ENCODE measurements at places on chromosomes 2 and 18.

DNA sequence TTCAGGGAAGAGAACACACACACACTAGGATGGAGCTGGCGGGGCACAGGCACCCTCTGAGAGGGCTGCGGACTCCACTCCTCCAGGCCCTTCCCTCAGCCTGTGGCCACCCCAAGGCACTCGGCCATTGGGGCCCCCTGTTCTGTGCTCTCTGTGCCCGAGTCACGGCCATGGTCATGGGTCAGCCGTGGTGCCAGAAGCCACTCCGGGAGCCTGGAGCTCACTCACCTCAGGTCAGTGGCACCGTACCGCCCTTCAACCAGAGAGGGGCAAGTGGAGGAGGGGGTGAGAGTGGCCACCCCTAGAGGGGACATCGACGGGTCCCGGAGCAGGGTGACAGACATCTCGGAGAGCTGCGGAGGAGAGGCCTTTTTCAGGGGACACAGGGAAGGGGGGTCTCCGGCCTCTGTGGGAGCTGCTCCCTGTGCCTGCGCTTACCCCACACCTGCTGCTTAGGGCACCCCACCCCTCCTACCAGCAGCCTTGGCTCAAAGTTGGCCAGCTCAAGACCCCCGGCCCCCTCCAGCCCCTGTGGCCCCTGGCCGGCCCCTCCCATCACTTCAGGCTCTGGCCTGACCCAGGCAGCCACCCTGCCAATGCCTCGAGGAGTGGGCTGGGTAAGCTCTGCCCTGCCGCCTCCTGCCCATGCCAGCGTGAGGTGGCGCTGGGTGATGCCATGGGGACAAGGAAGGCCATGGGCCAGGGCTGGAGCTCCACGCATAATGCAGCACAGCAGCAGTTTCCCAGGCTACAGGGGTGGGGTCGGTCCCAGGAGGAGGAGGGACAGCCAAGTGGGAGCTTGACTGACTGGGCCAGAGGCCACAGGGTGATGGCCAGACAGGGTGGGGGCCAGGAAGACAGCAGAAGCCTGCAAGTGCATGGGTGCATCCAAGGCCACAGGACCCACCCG is 29.3 kb downstream of the AQP12A start:
- no peak for DNase-seq

DNA sequence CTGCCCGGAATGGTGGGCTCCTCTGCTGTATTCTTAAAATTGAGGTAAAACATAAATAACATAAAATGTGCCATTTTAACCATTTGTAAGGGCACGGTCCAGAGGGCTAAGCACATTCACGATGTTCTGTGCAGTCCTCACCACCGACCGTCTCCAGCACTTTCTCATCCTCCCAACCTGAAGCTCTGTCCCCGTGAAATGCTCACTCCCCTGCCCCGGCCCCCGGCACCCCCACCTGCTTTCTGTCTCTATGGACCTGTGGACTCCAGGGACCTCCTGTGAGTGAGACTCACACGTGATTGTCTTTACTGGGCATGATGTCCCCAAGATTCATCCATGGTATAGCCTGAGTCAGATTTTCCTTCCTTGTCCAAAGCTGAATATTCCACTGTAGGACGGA is 38.7 kb upstream of the CTDP1 start:
- DNase-seq: no peak

DNA sequence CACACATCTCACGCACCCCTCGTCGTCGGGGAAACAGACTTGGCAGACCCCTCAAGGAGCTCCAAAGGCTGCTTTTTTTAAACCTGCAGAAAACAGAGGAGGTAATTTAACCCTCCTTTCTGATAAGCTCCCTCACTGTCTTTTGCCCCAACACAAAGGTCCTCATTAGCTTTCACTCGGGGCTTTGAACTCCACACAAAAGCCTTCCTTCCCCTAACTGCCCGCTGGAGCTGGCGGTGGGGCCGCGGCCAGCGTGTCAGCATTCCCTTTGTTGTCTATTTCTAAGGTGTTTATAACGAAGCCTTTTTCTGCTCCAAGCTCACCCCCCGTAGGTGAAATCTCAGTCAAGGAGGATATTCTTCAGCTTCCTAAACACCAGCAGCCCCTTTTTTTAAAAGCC is 43.5 kb upstream of the ID2 start:
- DNase-seq: peak; percentile 63

GRCh38 chr2:215460682-215461382 is 25.0 kb upstream of the FN1 start:
- no peak for DNase-seq

DNA sequence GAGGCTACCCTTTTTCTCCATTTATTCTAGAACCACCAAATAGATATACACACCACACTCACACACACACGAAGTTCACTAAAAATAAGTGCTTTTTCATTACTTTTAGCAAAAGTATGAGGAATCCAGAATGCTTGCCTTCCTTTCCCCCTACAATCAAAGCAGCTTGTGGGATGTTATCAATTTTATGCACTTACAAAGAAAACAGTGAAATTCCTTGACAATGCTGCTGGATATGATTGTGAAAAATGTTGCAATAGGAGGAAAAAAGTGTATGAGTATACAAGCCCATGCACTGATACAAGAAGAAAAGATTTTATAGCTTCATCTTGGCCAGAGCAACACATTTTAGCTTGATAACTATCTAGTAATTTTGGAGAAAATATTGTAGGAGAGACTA is 269.2 kb downstream of the XIRP2 start:
- DNase-seq: no peak

DNA sequence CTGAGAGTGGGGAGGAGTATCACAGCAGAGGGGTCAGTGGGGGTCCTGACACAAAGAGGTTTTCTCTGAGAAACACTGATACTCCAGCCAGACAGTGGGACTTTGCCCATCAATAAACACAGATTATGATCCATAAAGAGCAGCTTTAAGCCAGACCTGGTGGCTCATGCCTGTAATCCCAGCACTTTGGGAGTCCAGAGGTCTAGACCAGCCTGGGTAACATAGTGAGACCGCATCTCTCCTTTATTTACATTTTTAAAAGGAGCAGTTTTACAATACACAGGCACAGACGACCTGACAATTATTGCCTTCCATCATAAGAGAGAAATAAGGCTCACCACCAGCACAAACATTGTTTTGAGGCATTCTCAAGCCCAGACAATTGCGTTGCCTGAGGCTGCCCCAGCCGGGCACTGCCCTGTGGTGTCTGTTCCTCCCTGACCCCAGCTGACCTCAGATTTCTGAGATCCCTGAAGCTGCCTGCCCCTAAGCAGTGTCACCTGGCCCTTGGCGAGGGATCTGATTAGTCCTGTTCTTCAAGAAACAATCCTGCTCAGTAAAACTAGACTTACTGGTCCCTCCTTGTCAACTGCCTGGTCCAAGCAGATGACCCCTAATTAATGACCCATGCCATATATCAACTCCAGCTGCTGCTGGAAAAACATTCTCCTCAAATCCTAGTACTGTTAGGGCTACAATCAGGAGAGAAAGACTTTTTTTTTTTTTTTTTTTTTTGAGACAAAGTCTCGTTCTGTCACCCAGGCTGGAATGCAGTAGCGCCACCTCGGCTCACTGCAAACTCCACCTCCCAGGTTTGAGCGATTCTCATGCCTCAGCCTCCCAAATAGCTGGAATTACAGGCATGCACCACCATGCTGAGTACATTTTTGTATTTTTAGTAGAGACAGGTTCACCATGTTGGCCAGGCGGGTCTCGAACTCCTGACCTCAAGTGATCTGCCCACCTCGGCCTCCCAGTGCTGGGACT is 59.4 kb upstream of the SOS1 start:
- DNase-seq: no peak

DNA sequence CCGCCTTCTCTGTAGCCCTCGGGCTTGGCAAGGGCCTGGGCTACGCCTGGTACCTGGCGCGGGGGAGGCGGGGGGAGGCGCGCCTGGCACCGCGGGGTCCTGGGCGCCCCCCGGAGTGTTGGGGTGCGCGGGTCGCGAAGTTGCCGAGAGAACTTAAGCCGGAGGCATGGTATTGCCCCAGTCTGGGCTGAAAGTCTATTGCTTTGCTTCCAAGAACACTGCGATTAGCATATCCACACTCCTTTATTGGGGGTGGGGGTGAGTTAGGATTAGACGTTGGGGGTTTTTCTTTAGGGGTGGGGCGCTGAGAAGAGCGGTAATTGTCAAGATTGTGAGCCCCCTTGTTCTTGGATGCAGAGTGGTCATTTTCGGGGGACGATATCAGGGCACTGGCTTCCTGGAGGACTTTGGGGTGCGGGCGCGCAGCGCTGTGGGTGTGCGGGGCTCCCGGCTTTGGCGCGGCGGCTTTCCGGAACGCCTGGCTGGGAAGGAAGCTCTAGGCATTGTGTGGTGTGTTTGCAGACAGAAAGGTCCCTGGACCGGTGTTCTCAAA is 798 bp downstream of the TANC1 start:
- no peak for DNase-seq

- no peak for DNase-seq
Observed at GRCh38 chr18:59799383-59800015, 100.3 kb upstream of the PMAIP1 start.

DNA sequence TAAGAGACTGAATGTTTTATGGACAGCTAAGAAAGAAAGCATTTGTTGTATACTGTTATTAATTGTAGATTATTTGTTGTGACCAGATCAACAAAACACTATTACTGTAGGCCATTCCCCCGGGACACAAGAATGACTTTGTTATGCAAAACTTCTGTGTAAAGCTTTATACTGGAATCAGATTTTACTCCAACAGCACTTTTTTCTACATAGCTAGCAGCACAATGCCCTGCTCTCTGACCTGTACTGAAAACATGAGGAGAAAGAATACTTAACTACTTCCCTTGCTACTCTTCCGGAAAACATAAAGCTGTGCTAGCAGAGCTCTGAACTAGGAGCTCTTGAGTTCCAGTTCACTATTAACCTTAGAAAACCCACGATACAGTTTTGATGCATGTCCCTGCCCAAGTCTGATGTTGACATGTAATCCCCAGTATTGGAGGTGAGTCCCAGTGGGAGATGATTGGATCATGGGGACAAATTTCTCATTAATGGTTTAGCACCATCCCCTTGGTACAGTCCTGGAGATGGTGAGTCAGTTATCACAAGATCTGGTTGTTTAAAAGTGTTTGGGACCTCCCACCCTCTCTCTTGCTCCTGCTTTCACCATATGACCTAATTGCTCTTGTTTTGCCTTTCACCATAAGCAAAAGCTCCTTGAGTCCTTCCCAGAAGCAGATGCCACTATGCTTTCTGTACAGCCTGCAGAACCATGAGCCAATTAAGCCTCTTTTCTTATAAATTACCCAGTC is 601.1 kb upstream of the PIK3C3 start:
- DNase-seq: no peak

GRCh38 chr2:119011162-119011909 is 69.3 kb downstream of the MARCO start:
- peak; percentile 79 for DNase-seq

GRCh38 chr2:84850471-84850870 is 30.4 kb downstream of the TRABD2A start:
- DNase-seq: no peak

DNA sequence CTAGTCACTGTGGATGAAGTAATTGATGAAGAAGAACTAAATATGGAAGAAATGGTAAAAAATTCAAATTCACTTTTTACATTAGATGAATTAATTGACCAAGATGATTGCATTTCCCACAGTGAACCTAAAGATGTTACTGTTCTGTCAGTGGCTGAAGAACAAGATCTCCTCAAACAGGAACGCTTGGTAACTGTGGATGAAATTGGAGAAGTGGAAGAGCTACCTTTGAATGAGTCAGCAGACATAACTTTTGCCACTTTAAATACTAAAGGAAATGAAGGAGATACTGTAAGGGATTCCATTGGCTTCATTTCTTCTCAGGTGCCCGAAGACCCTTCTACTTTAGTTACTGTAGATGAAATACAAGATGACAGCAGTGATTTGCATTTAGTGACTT is 26.6 kb upstream of the DYSF start:
- DNase-seq: no peak

- DNase-seq: peak; percentile 53
Observed at GRCh38 chr2:160472839-160473251, 20.8 kb downstream of the RBMS1 start.

DNA sequence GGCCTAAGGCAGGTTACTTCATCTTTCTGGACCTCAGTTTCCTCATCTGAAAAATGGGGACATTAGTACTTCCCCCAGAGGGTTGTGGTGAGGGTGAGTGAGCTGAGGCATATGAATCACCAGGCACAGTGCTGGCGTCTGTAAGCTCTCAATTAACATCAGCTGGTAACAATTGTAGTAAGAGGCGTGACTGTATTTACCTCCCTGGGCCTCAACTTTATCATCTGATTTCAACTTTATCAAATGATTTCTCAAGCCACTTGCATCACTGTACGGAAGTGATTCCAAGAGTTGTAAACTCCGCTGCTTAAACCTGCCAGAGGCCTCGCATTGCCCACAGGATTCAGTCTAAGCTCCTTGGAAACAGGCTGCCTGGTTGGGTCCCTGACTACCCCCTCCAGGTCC is 53.6 kb upstream of the PKDCC start:
- no peak for DNase-seq

GRCh38 chr2:85584857-85585780 is 888 bp downstream of the VAMP5 start:
- no peak for DNase-seq

DNA sequence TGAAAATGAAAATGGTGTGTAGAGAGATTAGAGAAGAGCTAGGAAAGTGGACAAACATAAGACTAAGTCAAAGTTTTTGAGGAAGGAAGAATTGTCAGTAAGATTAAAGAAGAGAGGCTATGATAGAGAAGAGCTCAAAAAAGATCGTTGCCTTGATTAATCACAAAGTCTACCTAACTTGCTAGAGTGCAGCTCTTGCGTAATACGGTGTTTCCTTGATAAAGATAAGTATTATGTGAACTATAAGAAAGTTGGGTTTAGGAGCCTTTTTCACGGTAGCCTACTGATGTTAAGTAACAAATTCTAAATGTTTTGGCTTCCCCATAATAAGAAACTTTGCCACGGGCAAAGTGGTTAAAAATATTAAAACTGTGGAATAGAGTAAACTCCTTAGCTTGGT is 226.4 kb upstream of the NRXN1 start:
- no peak for DNase-seq

DNA sequence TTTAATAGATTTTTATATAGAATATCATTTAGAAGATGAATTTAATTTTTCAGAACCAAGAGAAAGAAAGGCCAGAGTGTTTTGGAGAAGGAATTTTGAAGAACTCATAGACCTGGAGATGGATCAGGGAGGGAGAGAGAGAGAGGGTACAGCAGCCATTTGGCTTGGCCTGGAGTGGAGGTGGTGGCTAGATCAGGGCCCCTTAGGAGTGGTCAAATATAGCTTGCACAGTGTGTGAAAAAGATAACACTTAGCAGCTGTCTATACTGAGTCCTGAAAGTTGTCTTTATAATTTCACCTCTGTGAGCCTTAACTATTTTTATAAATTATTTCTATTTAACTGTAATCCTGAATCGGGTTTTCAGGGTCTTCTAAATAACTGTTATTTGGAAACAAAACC is 38.8 kb upstream of the ACYP2 start:
- DNase-seq: no peak

- no peak for DNase-seq
Observed at GRCh38 chr18:10669441-10670100, 143.7 kb downstream of the NAPG start.
